ENCODE measurements at places on chromosomes 12 and 14. TPM values are rescaled to one million over a fixed set of nuclear protein-coding genes. Genes with fewer than 3 reads are reported as not detected.

Gene DPPA3
- total RNA-seq = not detected

- peak; percentile 23 for DNase-seq
Measured at GRCh38 chr14:65565948-65566347, 153.4 kb downstream of the FUT8 start.

GRCh38 chr12:40921563-40922163 is 229.4 kb downstream of the CNTN1 start:
- DNase-seq = peak; percentile 1

Gene ASIC1
- total RNA-seq = 1.2 TPM

Gene MYF5
- 957 TPM for total RNA-seq

Gene RTN1
- 0.63 TPM for total RNA-seq

DNA sequence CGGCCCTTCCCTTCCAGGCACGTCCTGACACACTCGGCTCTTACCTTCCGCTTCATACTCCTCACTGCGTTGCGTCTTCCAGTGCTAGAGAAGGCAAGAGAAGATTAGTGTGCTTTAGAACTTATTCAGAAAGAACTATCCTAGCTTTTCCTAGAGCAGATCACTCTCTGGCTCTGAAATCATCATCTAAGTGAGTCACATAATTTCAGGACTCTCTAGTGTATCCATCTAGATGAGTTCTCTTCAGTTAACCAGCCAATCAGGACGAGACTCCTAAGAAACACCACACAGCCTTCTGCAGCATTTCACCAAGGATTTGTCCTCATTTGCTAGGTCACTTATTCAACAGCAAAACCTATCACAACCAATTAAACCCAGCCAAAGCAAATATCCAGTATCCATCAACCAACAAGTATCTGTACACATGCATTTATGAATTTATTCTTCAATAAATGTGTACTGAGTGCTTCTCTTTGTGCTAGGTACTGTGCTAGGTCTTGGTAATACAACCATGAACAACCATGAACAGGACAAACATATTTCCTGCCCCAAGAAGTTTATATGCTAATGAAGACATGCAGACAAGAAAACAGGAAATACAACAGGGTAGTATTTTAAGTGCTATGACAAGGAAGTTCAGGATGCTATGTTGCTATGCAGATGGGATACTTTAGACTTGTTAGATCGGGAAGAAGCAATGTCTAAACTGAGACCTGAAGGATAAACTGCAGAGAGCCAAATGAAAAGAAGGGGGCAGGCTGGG is 52.1 kb downstream of the NIN start:
- DNase-seq = peak; percentile 54

GRCh38 chr12:2586156-2587038 is 208.4 kb upstream of the FKBP4 start:
- no peak for DNase-seq

GRCh38 chr14:68727315-68728047 is 65.4 kb downstream of the ZFP36L1 start:
- no peak for DNase-seq

Gene IRAK4
- total RNA-seq = 41.6 TPM

Gene TSPAN19
- total RNA-seq = 0.06 TPM

DNA sequence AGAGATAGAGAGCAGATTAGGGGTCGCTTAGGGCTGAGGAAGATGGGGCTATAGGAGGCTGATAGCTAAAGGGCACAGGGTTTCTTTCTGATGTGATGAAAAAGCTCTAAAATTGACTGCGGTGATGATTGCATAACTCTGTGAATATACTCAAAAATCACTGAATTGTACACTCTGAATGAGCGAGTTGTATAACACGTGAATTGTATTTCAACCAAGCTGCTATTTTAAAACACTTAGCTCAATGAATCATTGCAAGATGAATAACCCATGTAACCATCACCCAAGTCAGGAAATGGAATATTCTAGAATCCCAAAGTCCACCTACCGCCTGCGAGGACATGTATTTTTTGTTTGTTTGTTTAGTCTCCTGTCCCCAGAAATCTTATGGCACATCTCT is 60.1 kb upstream of the CCND2 start:
- DNase-seq = no peak

Gene KRT77
- total RNA-seq = not detected

GRCh38 chr14:56587701-56588100 is 8.1 kb downstream of the TMEM260 start:
- no peak for DNase-seq

- DNase-seq = no peak
Measured at GRCh38 chr12:70467476-70467875, 101.4 kb downstream of the KCNMB4 start.

GRCh38 chr12:12901158-12901791 is 9.9 kb downstream of the GPRC5A start:
- peak; percentile 87 for DNase-seq

Gene C1S
- total RNA-seq = 26.9 TPM

DNA sequence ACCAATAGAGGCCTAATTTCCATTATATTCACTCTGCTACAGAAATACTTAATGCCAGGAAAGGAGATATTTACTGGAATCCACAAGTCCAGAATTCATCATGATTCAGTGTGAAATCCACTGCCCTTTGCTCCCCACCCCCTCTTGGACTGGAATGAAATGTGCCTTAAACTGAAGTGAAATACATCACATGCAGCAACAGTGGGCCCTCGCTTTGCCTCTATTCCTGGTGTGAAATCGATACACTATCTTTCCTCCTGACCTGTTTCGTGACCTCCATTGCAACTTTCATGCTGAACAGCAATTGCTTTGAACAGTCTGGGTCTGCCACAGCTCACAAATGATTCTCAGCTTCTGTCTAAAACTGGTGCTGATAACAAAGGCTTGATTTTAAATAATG is 100.6 kb downstream of the NPAS3 start:
- no peak for DNase-seq

Gene CACNA1C
- total RNA-seq = 0.57 TPM

Gene KRT3
- not detected for total RNA-seq

- DNase-seq = no peak
Measured at GRCh38 chr12:11980115-11980514, 90.6 kb upstream of the BCL2L14 start.

Gene C1QL4
- total RNA-seq = 0.19 TPM

DNA sequence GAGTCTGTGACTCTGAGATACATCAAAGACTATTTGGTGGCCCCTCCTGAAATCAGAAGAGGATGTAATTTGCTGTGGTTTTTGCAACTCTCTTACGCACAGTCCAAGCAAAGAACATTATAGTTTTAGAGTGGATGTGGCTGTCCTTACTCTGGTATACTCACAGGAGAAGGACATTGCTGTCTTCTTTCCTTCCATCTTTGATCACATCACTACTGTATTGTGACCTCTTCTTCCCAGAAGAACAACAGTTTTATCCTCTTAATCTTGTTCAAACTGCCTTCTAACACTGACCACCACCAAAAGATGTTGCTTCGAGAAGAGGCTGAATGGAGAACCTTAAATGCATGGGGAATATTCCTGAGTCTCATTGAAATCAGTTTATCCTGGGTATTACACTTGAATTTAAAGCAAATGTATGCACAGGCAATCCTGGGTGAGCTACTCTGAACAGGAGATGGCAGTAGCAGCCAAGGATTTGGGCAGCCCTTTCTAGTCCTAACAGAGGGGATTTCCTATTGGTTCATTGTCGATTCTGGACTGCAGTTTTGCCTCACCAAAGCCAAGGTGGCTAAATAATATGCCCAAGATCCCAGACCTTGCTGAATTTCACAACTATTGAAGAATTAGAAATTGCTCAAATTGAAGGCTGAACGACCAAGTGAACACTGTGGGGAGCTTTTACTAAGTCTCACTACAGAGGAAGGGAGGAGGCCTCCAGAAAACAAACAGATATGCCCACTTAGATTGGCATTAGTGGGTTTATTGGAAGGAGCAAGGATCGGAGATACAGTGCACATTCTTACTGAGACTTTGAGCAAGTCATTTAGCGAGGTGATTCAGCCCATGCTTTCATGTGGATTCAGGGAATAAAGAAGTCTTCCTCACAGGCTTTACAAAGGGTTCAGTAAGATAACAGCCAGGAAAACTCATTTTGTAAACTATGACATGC is 282.8 kb downstream of the PAWR start:
- peak; percentile 83 for DNase-seq

Gene PRB2
- not detected for total RNA-seq

GRCh38 chr12:101490286-101490920 is 15.3 kb downstream of the SPIC start:
- peak; percentile 23 for DNase-seq

DNA sequence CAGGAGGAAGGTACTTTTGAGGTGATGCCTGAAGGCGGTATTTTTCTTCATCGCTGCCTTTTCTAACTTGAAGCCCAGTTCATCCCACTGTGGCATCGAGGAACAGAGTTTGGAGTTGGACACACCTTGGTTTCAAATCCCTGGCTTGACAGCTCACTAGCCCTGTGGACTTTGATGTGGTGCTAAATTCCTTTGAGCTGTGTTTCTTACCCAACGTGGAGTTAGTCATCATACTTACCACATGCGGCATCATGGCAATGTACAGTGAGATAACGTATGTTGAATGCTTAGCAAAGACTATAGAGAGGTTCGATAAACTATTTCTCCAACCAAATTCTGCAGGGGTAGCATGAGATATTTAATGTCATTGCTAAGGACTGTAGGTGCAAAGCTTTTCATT is 3.4 kb downstream of the PLEKHG3 start:
- peak; percentile 38 for DNase-seq

DNA sequence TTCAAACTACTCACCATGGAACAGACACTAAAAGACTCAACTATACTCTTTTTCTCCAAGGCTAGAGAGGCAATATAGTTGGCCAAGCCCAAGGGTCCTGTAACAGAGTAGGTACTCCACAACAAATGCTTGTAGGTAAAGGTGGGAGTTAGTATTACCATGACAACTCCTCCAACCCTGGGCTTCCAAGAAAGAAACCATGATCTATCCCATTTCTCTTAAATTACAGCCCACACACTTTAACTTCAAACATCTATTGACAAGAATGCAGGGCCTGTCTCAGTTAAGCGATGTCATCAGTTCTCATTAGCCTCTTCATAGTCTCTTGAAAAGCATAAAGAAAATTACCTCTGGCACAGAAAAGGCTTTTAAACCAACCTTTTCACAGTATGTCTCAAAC is 25.0 kb downstream of the ERH start:
- DNase-seq = no peak

GRCh38 chr14:63039866-63040265 is 5.4 kb downstream of the KCNH5 start:
- no peak for DNase-seq

Gene LIN7A
- total RNA-seq = 0.57 TPM

DNA sequence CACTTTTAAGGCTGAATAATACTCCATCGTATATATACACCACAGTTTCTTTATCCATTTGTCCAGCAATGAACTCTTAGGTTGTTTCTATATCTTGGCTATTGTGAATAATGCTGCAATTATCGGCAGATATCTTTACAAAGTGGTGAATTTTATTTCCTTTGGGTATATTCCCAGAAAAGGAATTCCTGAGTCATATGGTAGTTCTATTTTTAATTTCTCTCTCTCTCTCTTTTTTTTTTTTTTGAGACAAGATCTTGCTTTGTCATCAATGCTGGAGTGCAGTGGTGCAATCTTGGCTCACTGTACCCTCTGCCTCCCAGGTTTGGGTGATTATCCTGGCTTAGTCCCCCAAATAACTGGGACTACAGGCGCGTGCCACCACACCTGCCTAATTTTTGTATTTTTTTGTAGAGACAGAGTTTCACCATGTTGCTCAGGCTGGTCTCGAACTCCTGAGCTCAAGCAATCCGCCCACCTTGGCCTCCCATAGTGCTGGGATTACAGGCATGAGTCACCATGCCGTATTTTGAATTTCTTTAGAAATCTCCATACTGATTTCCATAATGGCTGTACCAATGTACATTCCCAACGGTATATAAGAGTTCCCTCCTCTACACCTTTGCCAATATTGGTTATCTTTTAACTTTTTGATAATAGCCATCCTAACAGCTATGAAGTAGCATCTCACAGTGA is 98.4 kb downstream of the EFCAB11 start:
- peak; percentile 72 for DNase-seq

- no peak for DNase-seq
Measured at GRCh38 chr14:47966076-47966810, 290.8 kb upstream of the MDGA2 start.

DNA sequence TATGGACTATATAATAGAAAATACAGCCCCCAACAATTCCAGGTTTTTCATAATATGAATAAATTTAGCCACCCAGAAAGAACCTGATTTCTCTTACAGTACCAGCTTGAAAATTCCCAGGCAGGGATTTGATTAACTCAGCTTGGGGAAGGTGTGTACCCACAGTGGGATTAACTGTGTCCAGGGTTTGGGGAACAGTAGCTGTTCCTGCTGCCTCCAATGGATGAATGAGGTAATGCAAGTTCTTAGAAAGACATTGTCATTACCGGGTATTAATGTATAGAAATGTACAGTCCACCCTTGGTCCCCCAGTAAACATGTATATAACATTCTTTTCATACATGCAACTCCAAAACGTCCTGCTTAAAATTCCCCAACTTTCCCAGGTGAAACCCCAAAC is 115.6 kb downstream of the LRIG3 start:
- DNase-seq = no peak

DNA sequence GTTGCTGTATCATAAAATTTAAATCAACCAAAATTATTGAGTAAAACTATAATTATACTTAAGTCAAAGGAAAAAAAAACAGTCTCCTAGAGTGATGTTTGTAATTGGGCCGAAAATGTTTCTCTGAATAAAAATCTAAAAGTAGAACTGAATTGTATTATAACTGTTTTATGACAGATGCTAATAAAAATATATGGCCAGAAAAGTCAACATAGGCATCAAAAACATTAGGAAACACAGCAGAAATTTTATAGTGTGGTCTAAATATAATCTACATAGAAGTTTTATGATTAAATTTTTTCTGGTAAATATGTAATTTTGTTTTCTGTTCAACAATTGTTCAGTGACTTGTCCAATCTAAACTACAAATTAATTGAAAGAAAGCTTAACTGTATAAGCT is 277.8 kb downstream of the ALX1 start:
- DNase-seq = no peak

GRCh38 chr14:71486279-71486678 is 445.9 kb upstream of the RGS6 start:
- DNase-seq = no peak

Gene PACS2
- total RNA-seq = 45.3 TPM

GRCh38 chr14:71583194-71583593 is 349.0 kb upstream of the RGS6 start:
- no peak for DNase-seq

Gene GSG1
- 9.0 TPM for total RNA-seq

- DNase-seq = no peak
Measured at GRCh38 chr12:94458877-94459727, 565 bp downstream of the CEP83 start.

Gene ACSS3
- 6.8 TPM for total RNA-seq

DNA sequence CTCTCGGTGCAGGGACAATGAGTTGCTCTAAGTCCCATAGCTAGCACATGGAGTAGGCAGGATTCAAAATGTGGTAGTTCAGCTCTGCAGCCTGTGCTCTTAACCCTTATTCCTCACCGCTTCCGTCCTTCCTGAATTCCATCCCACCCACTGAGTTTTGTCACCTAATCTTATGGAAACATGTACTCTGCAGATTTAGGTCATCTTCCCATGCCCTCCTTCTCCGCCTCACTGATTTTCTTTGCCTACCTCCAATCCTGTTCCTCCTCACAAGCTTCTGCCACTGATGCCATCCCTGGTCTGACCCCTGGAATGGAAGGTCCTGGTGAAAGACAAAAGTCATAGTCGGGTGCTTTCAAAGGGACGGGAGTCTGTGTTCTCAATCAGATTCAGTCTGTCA is 46.5 kb upstream of the ABCC9 start:
- DNase-seq = no peak
